ENCODE measurements at places on chromosomes 3 and 15.

DNA sequence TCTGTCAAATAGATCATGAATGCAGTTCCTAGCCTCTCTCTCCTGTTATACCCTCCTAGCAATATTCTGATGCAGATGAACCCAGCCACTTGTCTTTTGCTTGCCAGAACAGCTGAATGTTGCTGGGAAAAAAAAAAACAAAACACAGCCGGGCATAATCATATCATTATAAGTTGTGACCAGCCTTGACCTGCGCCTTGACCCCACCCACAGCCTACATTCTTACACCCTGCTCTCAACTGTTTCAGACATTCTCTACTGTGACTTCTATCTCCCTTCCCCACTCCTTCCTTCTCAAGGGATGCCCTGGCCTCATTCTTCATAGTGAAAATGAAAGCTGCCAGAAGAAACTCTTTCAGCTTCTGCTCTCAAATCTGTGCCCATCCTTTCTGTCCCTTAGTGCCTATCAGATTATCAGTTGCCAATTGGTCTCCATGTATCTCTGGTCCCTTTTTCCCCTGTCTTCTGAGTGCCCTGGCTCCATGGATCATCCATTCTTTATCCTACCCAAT is 389.1 kb upstream of the TPRG1 start:
- DNase-seq: no peak

DNA sequence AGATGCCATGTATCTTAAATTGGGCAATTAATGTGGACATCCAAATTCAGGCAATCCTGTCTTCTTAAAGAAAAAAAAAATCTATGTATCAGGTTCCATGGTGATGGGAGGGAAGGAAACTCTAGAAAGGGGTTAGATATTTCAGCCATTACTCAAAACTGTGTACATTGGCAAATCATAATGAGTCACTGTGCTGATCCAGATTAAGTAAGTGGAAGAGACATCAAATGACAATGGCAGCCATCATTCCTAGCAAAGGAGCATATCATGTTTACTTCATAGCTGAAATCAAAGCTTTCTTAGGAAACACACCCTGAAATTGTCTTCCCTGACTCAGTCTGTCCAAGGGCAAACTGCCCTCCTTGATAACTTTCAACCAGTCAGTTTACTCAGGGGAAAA is 713.3 kb upstream of the GBE1 start:
- no peak for DNase-seq

- DNase-seq: no peak
Observed at GRCh38 chr15:88083811-88084760, 172.5 kb downstream of the NTRK3 start.

GRCh38 chr15:75198560-75199356 is 2.9 kb upstream of the C15orf39 start:
- no peak for DNase-seq

GRCh38 chr15:41013691-41014414 is 60.6 kb downstream of the CHAC1 start:
- DNase-seq: no peak

DNA sequence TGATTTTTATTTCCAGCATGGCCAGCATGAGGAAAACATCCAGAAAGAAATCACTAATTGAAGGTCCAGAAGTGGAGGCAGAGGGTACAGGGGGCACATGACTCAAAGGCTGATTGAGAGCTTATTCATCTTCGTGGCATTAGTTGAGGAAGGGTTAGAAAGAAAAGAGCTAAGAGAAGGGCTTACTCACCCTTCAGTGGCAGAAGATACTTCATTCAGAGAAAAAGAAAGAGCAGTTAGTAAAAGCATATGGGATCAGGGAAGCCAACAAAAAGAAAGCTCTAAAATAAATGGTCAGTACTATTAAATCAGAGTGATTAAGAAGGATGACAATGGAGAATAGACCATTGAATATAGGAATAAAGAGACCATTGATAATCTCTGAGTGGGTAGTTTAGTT is 25.2 kb downstream of the GAP43 start:
- DNase-seq: peak; percentile 12
